ENCODE measurements at places on chromosomes 1 and 21.

- no peak for DNase-seq
Measured at GRCh38 chr1:32872192-32872460, 1.4 kb upstream of the FNDC5 start.

DNA sequence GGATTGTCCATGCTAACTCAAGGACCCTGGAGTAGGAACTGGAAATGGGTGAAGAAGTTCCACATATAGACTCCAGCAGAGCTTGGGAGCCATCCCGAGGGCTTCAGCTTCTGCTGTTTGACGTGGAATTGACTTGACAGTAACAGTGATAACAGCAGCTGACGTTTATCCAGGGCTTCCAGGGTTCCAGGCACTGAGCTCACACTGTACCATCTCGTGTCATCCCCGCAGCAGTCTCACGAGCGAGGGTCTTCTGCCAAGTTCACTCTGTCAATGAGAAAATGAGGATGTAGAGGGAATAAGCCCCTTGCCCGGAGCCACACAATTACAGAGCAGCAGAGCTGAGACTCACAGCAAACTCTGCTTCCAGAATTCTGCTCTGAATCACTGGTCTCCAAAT, 447.7 kb downstream of the SIPA1L2 start:
- DNase-seq: no peak

DNA sequence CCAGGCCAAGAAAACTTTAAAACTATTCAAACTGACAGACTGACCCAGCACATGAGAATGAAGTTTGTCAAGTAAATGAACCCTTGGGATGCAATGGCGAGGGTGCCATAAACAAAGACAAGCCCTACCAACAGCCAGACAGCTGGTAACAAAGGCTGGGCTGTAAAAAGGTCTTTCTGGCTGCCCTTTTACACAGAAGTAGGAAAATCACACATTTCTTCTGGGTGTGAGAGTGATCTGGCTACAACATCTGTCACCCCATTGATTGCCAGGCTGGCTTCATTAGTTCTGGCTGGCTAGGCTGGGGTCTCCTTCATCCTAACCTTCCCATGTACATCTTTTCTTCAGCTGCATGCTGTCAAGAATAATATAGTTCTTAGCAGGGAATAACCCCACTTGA, 83.6 kb upstream of the FOXD3 start:
- DNase-seq: no peak

DNA sequence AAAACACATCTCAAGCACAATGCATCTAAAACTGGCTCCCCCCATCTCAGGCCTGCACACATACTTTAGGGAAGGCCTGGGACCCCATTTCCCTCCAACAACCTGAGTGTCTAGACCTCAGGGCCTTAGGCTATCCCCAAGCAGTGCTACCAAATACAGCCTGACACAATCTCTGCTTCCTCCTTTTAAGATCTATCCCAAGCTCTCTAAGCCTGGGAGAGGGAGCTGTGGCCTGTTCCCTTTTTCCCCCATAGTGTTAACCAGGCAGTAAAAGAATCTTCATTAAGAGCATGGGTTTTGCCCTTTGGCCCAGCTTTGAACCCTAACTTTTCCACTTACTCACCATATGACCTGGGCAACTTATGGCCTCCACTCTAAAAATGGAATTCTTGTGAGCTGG, 10.8 kb upstream of the COL8A2 start:
- no peak for DNase-seq

GRCh38 chr1:87091425-87091824, 177.0 kb downstream of the HS2ST1 start:
- DNase-seq: no peak

- DNase-seq: peak; percentile 64
Measured at GRCh38 chr1:172287208-172287607, 133.3 kb upstream of the C1orf105 start.

GRCh38 chr1:27365372-27366112, 1.2 kb downstream of the MAP3K6 start:
- peak; percentile 88 for DNase-seq

DNA sequence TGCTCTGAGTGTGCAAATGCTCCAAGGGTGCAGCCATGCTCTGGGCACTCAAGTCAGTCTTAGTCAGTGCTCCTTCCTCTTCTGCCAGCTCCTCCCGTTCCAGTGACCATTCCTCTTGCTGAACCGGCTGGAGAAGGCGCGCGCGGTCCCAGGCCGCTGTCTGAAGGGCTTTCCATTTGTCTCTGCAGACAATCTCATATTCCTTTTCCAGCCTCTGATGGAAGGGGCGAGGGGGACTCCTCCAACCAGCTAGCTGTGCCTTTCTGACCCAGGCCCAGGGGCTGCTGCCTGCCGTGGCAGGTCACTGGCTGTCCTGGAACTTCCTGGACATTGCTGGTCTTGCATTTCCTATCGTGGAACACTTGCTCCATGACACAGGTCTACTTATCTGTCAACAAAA, 67.5 kb downstream of the RIPK4 start:
- no peak for DNase-seq

DNA sequence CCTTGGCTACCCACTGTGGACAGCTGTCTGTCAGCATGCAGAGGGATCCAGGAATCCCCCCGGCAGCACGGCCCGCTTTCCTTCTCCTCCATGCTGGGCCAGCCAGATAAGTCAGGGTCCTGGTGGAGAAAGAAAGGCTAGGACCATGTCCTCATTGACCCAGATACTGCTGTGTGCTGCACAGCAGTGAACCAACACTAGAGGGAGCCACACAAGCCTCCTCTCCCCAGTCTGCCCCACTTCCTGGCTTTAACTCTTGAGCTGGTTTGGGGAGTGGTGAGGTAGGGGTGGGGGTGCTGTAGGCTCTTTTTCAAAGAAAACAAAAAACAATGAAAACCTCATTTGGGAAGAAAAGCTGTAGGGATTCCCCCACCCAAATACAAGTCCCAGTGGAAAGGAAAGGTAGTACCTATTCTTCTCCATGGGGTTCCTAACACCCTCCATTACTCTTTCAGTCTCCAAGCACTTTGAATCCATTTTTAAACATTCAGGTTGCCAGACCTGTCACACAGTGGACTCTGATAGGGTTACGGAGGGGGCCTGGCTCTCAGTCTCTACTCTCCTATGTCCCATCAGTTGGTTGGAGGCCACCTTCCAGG, 84.9 kb upstream of the CD1D start:
- DNase-seq: peak; percentile 18

DNA sequence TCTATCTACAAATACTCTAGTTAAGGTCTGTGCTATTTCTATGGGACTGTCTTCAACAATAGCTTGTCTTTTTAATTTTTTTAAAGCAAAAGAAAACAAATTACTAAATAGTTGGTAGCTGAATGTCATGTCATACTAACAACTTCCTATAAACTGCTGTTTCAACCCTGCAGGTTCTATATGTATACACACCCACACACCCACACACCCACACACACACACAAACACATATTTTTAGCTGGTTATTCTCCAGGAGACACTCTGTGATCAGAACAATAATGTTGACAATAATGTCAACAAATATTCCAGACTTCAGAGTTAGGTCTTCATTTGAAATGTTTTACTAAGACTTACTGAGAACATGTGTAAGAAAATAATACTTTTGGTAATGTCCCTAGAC, 66.7 kb downstream of the AK5 start:
- DNase-seq: no peak

- no peak for DNase-seq
Measured at GRCh38 chr1:180976732-180977357, 45.8 kb downstream of the STX6 start.

All from fibroblast of upper back skin (primary cell).